ENCODE measurements at places on chromosomes 4 and X.

GRCh38 chr4:102218656-102219055 lies 126.6 kb downstream of the SLC39A8 start:
- no peak for DNase-seq

DNA sequence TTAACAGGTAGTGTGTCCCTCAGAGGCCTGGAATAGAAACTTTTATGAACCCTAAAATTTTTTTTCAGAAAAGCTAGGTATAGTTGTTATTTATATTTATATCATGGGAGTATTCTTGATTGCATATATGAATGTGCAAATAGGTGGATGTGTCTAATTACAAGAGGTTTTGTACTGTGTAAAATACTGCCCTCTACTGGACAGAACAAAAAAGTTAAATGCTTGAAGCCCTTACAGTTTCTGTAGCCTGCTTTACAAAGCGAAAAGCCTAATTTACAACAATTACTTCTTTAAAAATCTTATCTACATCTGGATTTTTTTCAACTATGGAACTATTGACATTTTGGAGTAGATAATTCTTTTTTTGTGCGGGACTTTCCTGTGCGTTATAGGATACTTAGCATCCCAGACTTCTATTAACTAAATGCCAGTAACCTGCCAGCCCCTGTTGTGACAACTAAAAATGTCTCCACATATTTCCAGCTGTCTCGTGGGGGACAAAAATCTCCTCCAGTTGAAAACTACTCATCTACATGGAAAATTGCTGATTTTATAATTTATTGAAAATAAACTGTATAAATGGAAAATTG lies 35.1 kb downstream of the ENPEP start:
- peak; percentile 55 for DNase-seq

- no peak for DNase-seq
Observed at GRCh38 chr4:137700072-137700471, 167.8 kb upstream of the PCDH18 start.

GRCh38 chr4:137532869-137533236 lies 559 bp upstream of the PCDH18 start:
- no peak for DNase-seq

GRCh38 chr4:181897935-181898334 lies 345.3 kb upstream of the TENM3 start:
- DNase-seq: no peak

- DNase-seq: no peak
Observed at GRCh38 chrX:25143596-25143995, 127.8 kb upstream of the ARX start.

DNA sequence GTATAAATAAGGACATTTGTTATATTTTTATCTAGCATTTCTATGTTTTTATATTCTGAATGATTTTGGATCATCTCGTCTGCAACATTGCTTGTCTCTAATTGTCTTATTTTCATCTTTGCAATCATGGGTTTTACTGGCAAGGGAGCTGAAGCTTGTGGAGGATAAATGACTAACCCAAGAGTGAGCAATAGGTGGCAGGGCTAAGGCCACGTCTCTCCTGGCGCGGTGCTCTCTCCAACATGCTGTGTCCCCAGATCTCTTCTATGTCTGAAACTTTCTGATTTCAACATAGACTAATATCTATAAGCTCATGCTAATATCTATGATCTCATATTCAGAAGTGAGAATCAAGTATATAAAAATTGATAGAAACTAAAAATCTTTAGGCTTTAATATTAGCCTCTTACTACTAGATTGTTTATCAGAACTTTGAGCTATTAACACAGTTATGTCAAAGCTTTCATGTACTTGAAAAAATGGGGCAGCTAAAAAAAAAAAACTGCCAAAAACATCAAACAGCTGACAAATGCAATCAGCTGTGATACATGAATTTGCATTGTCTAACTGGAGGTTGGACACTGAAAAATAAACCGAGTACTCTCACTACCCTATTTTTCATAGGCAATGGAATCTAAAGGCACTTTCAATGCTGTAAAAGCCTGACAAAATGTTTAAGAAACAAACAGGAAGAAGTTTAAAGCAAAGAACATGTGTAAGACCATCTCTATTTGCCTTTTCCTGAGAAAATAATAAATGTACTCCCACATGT lies 169.2 kb downstream of the TMA16 start:
- DNase-seq: no peak

DNA sequence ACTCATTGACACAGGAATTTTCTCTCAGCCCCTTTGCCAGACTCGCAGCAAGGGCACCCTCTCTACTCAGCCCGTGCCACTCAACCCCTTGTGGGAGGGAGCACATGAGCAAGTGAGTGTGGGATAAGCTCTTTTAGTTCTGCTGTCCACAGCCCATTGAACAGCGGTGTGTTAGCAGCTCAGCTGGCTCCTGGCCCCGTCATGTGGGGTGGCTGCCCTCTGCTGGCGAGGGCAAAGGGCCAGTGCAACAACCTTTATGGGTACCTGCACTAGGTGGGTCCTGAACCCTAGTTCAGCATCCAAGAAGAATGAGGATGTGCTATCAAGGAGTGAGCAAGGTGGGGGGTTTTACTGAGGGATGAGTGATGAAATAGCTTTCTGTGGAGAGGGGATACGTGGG lies 85.0 kb upstream of the ZNF81 start:
- peak; percentile 7 for DNase-seq

GRCh38 chrX:53262918-53263394 lies 18.4 kb downstream of the IQSEC2 start:
- no peak for DNase-seq

GRCh38 chr4:158796370-158797140 lies 27.7 kb downstream of the FNIP2 start:
- DNase-seq: no peak

- no peak for DNase-seq
Observed at GRCh38 chrX:10243106-10243505, 86.3 kb downstream of the CLCN4 start.

- DNase-seq: no peak
Observed at GRCh38 chr4:15244354-15244753, 183.5 kb upstream of the C1QTNF7 start.

DNA sequence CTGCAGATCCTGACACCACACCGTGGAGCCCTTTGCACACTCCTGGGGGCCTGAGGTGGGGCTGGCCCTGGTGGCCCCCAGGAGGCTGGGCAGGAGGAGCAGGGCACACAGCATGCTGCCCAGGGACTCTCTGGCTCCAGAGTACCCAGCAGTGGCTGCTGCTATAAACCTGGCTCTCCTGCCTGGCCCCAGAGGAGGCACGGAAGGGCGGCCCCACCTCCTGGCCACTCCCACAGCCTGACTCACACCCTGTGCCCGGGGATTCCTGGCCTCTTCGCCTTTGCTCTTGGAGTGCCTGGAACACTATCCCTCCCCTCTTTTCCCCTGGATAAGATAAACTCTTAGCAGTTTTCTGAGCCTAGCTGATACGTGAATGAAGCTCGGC lies at the start of gene PSAPL1:
Gene PSAPL1 (minus strand): TSS at position 165 of the 385 bp plus-strand sequence. CDS start 51 bp downstream, at position 114.
- DNase-seq: no peak

DNA sequence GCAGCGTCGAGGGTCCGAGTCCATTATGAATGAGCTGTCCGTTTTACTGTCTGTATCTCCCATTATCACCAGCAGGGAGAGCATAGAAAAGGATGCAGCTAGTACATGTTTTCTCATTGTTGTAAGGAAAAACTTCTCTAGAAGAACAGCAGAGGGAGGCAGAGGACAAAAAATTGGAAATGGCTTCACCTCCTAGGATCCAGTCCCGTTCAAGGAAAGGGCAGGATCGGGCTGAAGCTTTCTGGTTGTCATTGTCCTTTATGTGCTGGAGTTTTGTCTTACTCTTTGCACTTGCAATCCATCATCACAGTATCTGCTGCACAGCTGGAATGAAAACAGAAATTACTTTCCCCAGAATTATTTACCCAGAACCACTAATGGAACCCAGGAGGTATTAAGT lies 14.7 kb downstream of the NDP start:
- DNase-seq: peak; percentile 59

DNA sequence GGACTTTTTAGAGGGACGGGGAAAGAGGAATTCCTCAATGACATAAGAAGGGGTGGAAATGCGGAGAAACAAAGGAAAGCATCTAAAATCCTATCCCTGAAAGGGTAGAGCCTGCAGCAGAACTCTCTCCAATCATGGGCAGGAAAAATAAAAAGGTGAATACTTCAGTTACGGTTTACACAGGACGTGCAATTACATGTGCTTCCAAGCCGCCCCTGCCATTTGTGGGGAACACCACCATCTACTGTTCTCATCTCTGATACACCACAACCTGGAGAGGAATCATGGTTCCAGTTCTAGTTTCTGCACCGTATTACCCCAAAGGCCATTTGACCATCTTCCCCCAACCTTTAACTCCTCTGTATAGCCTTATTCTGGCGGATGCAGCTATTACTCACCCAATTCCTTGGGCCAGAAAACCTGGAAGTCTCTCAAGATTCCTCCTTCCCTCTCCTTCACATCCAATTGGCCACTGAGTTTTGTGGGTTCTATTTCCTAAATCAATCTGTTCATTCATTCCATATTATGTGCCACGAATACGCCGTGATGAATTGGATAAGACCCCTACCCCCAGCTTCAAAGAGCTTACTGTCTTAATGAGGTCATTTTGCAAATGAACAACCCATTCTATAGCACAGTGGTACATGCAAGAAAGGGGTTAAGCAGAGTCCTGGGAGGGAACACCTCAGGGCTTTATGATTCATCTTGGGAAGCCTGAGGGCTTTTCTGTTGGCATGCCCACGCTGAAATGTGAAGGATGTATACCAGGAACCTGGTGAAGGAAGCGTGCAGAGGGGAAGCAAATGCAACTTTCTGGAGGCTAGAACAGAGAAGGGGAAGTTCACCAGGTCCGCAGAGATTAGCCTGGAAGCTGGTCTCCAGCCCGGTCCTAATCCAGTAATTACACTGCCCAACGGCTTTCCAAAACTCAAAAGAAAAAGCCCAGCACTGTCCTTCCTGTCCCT lies 1.4 kb upstream of the MSL3 start:
- no peak for DNase-seq

GRCh38 chrX:54357414-54358377 lies at the start of gene WNK3:
Gene WNK3 (minus strand): TSS chrX:54358046.
- peak; percentile 25 for DNase-seq

DNA sequence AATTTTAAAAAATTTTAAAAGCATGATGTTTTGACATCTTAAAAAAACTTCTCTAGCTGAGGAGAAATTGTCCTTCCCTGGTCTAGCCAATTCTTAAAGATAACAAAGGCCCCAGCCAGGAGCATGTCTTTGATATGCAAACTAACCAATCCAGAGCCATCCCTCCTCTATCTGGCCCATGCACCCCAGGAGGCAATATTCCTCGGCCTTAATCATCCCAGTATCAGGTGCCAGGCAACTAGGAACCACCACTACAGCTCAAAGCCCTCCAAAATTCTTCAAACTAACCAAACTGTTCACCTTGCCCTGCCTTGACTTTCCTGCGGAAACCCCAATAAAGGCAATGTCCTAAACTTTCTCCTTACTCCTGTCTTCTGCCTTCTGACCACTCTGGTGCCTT lies 97.8 kb upstream of the USP9X start:
- no peak for DNase-seq

DNA sequence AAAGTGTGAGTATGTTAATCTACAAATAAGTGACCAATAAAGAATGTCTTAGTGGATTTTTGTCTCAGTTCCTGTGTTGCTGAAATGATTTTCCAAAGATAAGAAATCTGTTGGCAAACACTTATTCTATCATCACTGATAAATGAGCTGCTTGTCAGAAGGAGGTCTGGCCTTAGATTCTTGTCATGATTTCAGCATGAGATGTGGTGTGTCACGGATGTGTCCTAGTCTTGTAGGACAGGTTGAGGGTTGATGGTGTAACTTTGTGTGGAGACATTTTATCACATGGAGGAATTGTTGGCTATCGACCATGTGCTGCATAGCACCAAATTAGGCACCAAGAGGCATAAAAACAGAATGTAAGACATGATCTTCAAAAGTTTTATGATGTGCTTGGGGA lies 31.8 kb upstream of the LIMCH1 start:
- DNase-seq: no peak

DNA sequence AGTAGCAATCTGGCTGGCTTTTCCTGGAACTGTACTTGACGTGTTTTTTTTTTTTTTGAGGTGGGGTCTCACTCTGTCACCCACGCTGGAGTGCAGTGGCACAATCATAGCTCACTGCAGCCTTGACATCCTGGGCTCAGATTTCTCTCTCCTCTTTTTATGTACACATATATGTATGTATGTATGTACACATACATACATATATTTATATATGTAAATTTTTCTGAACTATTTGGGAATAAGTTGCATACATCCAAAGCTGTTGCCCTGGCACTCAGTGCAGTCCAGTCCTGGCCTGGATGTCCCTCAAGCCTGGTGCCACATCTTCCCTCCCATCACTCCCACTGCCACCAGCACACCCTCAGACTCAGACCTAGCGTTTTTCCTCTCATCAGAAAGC lies 89.0 kb upstream of the SHISA3 start:
- no peak for DNase-seq

GRCh38 chrX:29012867-29013266 lies 425.6 kb downstream of the IL1RAPL1 start:
- DNase-seq: no peak

- no peak for DNase-seq
Observed at GRCh38 chr4:106314960-106315359, 1.0 kb downstream of the TBCK start.

- DNase-seq: no peak
Observed at GRCh38 chr4:184793735-184794355, 31.9 kb downstream of the ACSL1 start.

DNA sequence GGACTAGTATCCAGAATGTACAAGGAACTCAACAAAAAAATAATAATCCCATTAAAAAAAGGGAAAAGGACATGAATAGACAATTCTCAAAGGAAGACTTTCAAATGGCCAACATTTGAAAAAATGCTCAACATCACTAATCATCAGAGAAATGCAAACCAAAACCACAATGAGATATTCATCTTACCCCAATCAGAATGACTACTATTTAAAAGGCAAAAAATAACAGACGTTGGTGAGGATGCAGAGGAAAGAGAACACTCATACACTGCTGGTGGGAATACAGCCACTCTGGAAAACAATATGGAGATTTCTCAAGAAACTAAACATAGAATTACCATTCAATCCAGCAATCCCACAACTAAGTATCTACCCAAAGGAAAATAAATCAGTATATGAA lies 133.1 kb downstream of the KDR start:
- DNase-seq: no peak

GRCh38 chr4:73308286-73308685 lies 49.7 kb upstream of the ANKRD17 start:
- no peak for DNase-seq

DNA sequence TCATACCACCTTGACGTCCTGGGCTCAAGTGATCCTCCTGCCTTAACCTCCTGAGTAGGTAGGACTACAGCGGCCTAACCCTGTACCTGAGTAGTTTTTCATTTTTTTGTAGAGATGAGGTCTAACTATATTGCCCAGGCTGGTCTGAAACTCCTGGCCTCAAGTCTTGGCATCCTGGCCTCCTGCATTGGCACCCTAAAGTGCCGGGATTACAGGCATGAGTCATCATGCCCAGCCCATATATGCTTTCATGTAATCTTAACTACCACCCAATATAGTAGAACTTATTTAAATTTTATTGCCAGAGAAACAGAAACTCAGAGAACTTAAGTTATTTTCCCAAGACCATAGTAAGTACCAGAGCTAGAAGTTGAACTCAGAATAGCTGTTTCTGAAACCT lies 27.1 kb downstream of the AFM start:
- no peak for DNase-seq
